Stimulated activated CD8-positive, alpha-beta memory T cell treated with anti-CD3 and anti-CD28 coated beads, Interleukin-4, amount 100 ng/mL, for 48 hours (primary cell): ENCODE measurements at places on chromosomes 4 and X.

GRCh38 chr4:10302096-10302495 is 155.1 kb downstream of the ZNF518B start:
- no peak for DNase-seq

GRCh38 chrX:1870421-1870820 is 255.6 kb downstream of the ASMT start:
- no peak for DNase-seq

- DNase-seq, result no peak
These were observed 128.7 kb downstream of the GABRB1 start for GRCh38 chr4:47160095-47160494.

DNA sequence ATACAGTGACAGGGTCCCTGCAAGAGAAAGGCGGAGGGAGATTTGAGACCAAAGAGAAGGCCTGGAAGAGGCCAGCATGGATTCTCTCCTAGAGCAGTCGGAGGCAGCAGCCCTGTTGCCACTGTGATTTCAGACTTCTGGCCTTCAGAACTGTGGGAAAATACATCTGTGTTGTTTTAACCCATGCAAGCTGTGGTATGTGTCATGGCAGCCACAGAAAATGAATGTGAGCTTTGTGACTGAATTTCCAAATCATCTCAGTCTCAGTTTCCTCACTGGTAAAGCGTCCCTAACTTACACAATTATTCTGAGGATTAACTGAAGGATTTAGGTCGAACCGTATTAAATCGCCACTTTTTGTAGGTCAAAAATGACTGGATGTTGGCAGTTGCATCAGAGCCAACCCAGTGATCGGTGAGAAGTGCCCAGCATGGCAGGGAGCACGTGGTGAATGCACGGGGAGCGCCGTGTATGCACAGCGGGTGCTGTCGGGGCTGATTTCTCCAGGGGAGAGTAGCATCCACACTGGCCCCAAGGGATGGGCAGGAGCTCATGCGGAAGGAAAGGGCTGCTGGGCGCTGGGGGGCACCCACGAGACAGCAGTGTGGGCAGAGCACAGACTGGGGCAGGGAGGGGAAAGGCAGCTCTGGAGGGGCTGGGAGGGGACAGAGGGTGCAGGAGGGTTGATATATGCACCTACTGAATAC is 23.8 kb upstream of the NSG1 start:
- DNase-seq, result no peak
